ENCODE measurements at places on chromosomes 3 and 15. TPM values are rescaled to one million over a fixed set of nuclear protein-coding genes. Genes with fewer than 3 reads are reported as not detected.
A peak's percentile ranks its signal among the peaks of the same experiment; 100 is the strongest.

GRCh38 chr3:16181361-16181760 lies 6.9 kb downstream of the GALNT15 start:
- no peak overlapping the region for H3K4me3 ChIP-seq
- DNase-seq: peak; percentile 62
- H3K4me1 ChIP-seq: peaks cover 40% of the 10 kb centered on the region
- peak overlapping the region; percentile 23 for H3K27ac ChIP-seq
- peaks cover 20% of the 10 kb centered on the region for H3K36me3 ChIP-seq
- H3K27me3 ChIP-seq: no peaks in the 10 kb centered on the region

GRCh38 chr15:24675332-24676144 lies at the start of gene NPAP1:
TSS of gene NPAP1 (plus strand) at chr15:24675775. CDS start at chr15:24675868, 93 bp downstream.
- H3K27ac ChIP-seq: no peak within 1 kb of the TSS
- H3K27me3 ChIP-seq: no peaks in the 10 kb centered on the region
- no peak within 1 kb of the TSS for H3K4me3 ChIP-seq
- DNase-seq: no peak

GRCh38 chr3:6260551-6261191 lies 600.2 kb upstream of the GRM7 start:
- H3K36me3 ChIP-seq: no peaks in the 10 kb centered on the region
- no peak for DNase-seq
- H3K4me1 ChIP-seq: no peaks in the 10 kb centered on the region
- no peaks in the 10 kb centered on the region for H3K27me3 ChIP-seq

DNA sequence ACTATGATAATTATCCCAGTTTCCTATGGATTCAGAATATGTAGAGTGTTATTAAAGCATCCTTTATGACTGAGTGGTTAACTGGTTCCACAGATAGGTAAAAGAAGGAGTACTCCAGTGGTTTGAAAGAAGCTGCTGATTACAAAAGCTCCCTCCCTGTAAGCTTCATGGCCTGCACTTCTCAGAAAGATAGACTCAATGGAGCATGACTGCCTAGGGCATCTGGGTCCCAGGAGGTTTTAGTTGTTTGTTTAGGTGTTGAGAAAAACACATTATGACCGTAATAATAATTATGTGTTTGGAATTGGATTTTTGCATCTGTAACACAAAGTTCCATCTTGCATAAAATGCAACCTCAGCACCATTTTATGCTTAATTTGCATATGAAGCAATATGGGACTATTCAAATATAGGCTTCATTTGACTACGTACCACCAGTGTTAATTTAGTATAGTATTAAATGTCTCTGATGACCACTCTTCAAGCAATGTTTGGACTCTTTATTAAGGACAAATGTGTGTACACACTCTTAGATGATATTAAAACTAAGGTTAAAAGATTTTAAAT lies 121.1 kb downstream of the ROBO2 start:
- DNase-seq: no peak
- no peak overlapping the region for H3K4me3 ChIP-seq
- no peaks in the 10 kb centered on the region for H3K27me3 ChIP-seq

DNA sequence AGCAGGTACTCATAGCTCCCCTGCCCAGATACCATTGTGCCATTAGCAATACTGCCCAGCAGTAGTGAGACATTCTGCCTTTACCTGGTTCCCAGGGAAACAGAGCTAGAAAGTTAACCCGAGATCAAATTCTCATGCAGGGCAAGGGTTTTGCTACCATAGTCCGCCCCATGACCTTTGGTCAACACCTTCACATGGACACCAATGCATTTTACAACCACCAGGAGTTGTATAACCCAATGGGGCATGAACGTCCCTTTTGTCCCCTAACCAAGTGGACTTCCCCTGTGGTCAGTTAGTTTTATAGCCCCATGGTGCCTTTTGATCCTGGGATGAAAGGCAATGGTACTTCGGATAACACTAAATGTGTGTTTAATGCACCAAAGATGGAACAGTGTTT lies 151.7 kb upstream of the IQSEC1 start:
- no peak overlapping the region for H3K4me3 ChIP-seq
- no peaks in the 10 kb centered on the region for H3K4me1 ChIP-seq
- no peaks in the 10 kb centered on the region for H3K36me3 ChIP-seq
- H3K27ac ChIP-seq: no peak overlapping the region
- no peak for DNase-seq

DNA sequence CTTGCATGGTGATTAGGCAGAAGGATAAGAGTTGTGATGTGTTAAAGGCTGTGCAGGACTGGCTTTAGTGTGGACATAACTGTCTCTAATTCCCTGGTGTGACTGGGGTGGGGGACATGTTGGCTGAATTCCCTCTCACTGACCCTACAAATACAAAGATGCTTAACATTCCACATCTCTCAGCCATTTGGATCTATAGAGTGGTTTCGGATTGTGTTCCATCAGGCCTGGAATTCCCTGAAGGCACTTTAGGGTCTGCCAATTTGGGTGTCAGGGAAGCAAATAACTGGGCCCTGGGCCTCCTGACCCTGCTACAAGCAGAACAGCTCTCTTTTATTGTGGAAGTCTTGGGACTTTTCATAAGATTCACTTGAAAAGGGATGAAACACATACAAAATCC lies 56.2 kb downstream of the ARHGEF26 start:
- H3K36me3 ChIP-seq: no peaks in the 10 kb centered on the region
- H3K4me1 ChIP-seq: no peaks in the 10 kb centered on the region
- no peak overlapping the region for H3K4me3 ChIP-seq
- no peak for DNase-seq
- no peak overlapping the region for H3K27ac ChIP-seq

DNA sequence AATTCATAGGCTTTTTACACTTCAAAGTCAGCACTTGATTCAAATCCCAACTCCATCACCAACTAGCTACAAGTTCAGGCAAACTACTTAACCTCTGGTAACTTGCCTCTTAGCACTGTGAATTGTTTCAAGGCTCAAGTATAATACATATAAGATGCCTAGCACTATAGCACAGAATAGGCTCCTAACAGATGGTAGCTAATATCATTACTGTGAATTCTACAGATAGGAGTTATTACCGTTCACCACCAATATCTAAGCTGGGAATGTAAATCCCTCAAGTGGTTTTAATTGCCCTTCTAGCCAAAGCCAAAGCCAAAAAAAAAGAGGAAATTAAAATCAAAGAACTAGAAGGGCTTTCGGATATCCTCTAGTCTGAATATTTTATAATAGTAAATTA lies 15.4 kb downstream of the DLG1 start:
- no peaks in the 10 kb centered on the region for H3K27me3 ChIP-seq
- H3K36me3 ChIP-seq: peaks cover 21% of the 10 kb centered on the region
- no peak for DNase-seq

GRCh38 chr3:149004622-149005021 lies 13.3 kb downstream of the GYG1 start:
- H3K27ac ChIP-seq: peak overlapping the region; percentile 83
- no peaks in the 10 kb centered on the region for H3K27me3 ChIP-seq
- H3K4me3 ChIP-seq: no peak overlapping the region
- peak; percentile 68 for DNase-seq
- peaks cover 17% of the 10 kb centered on the region for H3K36me3 ChIP-seq

DNA sequence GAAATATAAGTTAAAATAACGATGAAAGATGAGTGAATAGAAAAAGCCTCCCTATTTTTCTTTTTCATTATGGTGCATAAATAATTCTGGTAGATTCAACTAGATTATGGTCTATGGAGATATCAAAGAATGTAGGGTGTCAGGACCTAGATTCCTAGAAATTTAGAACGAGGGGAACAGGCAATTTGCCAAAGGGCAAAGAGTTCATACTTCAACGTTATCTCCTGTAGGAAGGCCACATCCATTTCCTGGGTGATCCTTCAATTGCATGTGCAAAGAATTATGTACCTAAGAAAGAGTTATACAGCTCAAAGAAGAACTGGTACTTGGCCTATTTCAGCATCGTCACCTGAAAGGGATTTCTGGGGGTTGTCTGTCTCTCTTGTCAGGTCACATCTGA lies 351.8 kb downstream of the FOXP1 start:
- H3K4me1 ChIP-seq: peaks cover 7% of the 10 kb centered on the region
- H3K27ac ChIP-seq: no peak overlapping the region
- no peak for DNase-seq
- H3K4me3 ChIP-seq: no peak overlapping the region

Gene ANKUB1
- total RNA-seq: not detected

Gene GRM7
- not detected for total RNA-seq

Gene MRAS
- 59.3 TPM for total RNA-seq

Gene GOLGA8Q
- total RNA-seq: 0.18 TPM

Gene TMEM158
- total RNA-seq: 3.3 TPM

Gene STX19
- not detected for total RNA-seq

Gene NR1I2
- not detected for total RNA-seq
